WTC11 (cell line): ENCODE measurements at places on chromosomes 5 and 9.

GRCh38 chr5:145989428-145989827 is 53.0 kb downstream of the SH3RF2 start:
- DNase-seq = no peak

GRCh38 chr5:26700759-26701384 is 337.5 kb downstream of the CDH9 start:
- DNase-seq = peak; percentile 28

DNA sequence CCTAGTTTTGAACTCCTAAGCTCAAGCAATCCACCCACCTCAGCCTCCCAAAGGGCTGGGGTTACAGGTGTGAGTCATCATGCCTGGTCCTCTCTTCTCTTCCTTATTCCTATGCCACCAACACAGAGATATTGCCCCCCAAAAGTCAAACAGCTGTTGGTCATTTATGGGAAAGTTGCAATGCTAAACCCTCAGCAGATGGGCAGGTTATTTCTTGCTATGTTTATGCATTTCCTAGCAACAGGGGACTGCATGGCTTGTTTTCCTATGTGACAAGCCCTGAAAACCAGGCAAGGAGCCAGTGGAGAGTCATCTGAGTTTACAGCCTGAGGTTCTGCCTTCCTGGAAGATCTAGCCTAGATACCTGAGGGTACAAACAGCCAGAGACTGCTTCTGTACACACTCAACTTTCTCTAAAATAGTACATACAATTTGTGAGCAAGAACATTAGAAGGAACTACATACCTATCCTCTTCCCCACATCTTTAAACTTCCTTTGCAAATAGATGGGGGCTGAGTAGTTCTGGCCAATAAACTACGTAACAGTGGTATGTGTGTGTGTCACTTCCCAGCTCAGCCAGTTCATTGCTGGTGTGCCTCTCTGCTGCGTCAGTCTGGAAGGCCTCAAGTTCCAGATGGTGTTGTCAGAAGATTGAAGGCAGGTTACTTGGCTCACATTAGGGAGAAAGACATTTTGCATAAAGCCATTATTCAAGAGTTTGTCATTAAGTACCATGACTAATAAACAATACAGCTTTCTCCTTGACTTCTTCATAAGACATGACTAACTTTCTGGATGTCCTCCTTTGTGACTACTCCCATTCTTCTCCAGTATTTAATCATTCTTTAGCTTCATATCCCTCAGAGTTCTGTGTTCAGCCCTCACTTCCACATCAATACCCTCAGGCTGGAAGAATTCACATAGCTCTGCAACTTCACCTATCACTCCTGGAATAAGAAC is 65.3 kb downstream of the CSNK1A1 start:
- no peak for DNase-seq

GRCh38 chr5:66143473-66144073 is 527 bp upstream of the SREK1 start:
- no peak for DNase-seq

DNA sequence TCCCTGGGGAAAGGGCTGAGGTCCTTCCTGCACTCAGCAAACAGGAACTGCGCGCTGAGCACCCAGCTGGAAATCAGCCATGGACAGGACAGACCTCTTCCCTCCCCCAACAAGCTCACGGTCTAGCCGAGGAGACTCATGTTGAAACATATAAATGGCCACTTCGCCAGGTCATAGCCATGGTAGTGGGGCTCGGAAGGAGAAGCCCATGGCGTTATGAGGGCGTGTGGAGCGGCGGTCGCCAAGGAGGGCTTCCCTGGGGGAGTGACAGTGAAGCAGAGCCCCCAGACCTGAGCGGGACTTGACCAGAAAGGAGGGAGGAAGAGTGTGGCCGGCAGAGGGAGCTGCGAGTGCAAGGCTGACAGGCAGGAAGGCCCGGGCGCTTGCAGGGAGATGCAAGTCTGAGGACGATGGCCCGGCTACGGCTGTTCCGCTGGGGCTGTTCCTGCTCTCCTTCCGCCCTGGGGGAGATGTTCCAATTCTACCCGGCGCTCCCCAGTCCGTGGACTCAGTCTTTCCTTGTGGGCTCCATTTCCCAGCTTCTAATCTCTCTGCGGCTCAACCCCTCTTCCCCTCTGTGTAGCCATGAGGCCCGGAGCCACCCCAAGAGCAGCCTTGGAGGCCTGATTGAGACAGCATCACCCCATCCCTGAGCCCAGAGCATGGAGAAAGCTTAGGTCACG is 43.9 kb upstream of the PRRC2B start:
- DNase-seq = peak; percentile 96

GRCh38 chr9:115604831-115605483 is 487.0 kb upstream of the TNC start:
- no peak for DNase-seq

GRCh38 chr9:37906312-37907239 is 2.6 kb upstream of the SLC25A51 start:
- DNase-seq = no peak

DNA sequence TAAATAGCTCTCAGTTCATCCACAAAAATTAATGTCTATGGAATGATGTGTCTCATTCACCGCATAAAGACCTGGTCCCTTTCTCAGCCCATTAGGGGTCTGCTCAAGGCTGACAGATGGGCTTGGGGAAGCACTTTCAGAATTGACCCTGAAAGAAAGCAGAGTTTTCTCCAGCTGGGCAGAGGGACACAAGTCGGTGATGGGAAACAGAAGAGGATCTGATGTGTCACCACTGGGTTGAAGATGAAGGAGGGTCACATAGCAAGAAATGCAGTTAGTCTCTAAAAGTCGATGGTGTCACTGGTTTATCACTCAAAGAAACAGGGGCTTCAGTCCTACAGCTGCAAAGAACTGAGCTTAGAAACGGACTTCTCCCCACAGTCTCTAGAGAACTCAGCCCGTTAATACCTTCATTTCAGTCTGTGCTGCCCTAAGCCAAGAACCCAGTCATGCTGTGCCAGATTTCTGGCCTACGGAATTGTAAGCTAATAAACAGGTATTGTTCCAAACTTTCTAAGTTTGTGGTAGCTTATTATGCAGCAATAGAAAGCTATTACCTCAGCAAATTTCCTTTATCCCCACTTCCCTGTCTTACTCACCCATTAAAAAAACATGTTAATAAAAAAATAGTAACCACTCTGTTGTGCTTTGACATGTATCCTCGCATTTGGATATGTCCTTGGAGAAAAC is 64.6 kb downstream of the ADAMTS12 start:
- no peak for DNase-seq

DNA sequence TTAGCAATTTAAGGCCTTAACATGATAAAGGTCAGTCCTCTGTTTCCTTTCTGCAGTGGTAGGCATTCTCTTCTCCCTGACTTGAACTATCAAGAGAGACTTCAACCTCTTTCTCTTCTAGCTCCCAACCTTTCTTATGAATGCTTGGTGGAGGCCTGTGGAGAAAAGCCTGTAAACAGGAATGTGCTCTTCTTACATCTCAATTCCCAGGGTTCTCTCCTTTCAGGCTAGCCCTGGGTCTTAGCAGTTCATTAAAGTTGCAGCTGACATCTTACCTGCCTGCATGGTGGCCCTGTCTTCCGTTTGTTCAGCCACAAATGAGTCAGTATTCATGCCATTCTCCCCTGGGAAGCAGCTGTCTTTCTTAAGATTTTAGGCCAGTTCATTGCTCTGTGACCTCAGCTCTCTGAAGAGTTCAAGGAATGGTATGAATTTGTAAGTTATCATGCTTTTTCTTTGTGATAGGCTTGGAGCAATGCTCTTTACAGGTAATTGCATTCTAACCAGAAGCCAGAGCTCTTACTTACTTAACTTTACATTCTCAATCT is 77.8 kb downstream of the ADCY2 start:
- DNase-seq = no peak

- no peak for DNase-seq
Measured at GRCh38 chr5:172999974-173000373, 16.4 kb downstream of the ATP6V0E1 start.

GRCh38 chr5:90740244-90740799 is 181.7 kb downstream of the ADGRV1 start:
- no peak for DNase-seq

- DNase-seq = no peak
Measured at GRCh38 chr5:93359296-93359959, 221.6 kb downstream of the NR2F1-AS1 start.

GRCh38 chr9:103361906-103362305 is 366.8 kb downstream of the CYLC2 start:
- no peak for DNase-seq

DNA sequence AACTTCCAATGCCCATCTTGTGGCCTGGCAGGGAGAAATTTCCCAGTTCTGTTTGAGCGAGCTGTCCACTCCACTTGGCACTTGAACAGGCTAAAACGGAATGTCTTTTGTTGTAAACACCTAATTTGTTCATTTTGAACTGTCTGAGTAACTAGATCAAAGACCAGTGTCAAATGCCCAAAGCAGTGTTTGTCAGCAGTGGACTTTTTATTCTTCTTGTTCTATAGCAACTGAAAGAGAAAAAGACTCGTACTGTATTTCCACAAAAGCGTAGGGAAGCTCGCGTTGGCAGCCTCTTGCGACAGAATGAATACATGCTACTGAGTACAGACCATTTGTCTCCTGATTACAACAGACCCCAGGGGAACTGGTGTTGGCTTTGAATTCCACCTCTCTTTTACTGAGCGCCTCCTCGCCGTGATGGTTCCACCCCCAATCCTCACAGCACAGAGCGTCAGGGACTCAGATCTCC is 601.8 kb upstream of the ZNF608 start:
- DNase-seq = peak; percentile 45

- DNase-seq = no peak
Measured at GRCh38 chr5:75463726-75464125, 47.7 kb downstream of the CERT1 start.

DNA sequence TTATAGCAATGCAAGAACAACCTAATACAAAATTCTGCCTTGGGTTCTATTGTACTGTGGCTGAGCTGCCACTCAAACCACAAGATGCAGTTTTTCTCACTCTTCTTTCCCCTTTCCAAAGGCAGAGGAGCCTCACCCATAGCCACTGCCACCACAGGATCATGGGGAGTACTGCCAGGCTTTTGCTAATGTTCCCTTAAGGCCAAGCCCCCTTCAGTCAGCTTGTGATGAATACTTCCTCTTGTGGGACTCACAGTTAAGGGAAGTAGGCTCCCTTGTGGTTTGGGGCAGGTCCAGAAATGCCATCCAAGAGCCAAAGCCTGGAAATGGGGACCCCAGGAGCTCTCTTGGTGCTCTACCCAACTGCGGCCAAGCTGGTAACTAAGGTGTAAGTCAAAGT is 258.7 kb downstream of the SPATA31D1 start:
- DNase-seq = no peak

GRCh38 chr5:98433022-98433421 is 340.4 kb upstream of the RGMB start:
- DNase-seq = no peak

- DNase-seq = no peak
Measured at GRCh38 chr5:172559004-172559932, 81.8 kb upstream of the NEURL1B start.

GRCh38 chr9:14030375-14031059 is 283.4 kb downstream of the NFIB start:
- no peak for DNase-seq

DNA sequence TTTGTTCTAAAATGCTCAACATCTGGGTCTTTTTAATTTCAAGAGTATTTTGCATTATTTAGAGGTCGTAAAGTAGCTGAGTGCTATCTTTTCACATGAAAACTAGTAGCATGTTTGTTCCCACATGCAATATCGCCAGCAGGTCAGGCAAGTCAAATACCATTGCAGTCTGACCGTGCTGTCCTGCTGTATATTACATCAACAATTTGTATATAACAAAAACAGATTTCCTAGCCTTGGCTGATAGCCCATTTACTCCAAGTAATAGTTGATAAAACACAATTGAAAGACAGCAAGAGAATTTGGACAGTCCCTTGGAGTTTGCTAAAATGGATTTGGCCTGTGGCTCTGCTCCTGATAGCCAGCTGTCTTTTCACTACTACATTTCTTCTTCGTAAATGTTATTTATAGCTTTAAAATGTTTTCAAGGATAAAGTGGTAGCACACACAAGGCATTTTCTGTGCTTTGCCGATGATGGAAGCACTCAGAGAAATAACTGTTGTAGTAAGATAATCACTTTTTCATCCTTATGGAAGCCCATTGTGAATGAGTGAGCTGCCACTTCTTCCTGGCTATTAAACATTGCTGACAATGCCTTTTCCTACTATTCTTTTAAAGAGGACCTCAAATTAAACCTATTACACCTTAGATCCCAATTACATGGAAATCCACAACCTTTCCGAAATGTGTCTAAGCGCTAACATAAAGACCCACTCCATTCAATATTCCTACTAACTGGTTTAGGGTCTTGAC is 992.1 kb downstream of the MAT2B start:
- no peak for DNase-seq

- DNase-seq = no peak
Measured at GRCh38 chr5:61631438-61631941, 299.4 kb downstream of the ZSWIM6 start.

DNA sequence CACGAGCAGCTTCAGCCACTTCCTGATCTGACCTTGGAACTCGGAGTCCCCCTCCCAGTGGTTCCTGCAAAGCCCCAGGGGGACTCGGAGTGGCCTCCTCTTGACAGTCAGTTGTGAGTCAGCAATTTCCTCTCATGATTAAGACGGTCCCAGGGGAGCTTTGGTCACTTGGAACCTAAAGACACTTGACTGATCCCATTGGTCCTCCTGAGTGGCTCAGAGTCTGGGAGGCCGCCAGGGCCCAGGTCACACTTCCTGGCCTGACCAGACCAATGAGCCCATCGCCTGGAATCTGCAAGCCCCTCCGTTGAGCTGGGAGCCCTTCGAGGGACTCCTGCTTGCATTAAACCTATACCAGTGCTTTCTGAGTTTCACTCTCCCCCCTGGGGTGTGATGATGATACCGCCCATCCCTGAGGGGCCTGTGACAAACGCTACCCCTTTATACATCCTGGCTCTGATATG is 29.1 kb downstream of the TSPAN17 start:
- DNase-seq = no peak

- DNase-seq = peak; percentile 32
Measured at GRCh38 chr5:36305571-36306326, 4.0 kb upstream of the RANBP3L start.

GRCh38 chr9:128690684-128691034 is 1.6 kb downstream of the SET start:
- DNase-seq = no peak

GRCh38 chr9:32581512-32582143 is 8.7 kb upstream of the NDUFB6 start:
- no peak for DNase-seq

- no peak for DNase-seq
Measured at GRCh38 chr5:171703146-171703545, 82.5 kb upstream of the SMIM23 start.

- peak; percentile 40 for DNase-seq
Measured at GRCh38 chr5:61332358-61332749, 296 bp downstream of the ZSWIM6 start.

DNA sequence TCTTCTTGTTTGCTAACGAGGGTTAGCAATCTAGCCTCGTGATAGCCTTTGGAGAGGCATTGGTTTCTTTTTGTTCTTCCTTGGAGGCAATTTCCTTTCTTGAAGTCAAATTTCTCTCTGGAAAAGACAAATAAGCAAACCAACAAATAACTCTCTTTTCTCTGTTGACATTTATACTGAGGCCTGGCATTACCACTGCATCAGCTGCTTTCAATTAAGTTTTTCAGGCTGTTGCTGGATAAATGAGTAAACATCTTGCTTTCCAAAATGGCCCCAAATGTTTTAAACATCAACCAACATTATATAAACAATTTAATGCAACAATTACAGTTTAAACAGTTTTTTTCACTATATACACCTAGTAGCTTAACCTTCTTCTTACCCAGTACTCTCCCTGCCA is 264.4 kb downstream of the HTR1A start:
- DNase-seq = no peak
